Kidney capillary endothelial cell (primary cell): ENCODE measurements at places on chromosomes 11 and 22.

DNA sequence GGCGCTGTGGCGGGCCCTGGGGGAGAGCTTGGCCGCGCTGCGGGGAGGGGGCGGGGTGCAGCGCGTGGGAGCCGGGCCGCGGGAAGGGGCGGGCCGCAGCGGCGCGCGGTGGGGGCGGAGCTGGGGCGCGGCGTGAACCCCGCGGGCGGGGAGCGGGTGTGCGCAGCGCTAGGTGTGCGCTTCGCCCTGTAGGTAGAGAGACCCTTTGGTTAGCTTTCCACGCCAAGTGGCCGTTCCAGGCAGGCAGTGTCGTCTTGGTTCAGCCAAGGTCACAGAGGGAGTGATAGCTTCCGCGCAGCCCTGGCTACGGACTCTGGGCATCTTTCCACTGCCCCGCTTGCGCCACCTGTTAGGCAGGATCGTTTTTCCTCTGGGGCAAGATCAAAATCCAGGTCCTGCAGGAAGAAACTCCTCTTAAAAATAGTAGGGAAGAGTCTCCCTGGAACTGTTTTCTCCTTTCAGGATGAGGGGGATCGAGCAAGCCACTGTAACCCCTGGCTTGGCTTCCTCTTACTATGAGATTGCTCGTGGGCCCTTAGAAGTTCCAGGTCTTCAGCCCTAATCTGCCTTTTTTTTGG is 434 bp downstream of the BANF1 start:
- DNase-seq = peak; percentile 16

DNA sequence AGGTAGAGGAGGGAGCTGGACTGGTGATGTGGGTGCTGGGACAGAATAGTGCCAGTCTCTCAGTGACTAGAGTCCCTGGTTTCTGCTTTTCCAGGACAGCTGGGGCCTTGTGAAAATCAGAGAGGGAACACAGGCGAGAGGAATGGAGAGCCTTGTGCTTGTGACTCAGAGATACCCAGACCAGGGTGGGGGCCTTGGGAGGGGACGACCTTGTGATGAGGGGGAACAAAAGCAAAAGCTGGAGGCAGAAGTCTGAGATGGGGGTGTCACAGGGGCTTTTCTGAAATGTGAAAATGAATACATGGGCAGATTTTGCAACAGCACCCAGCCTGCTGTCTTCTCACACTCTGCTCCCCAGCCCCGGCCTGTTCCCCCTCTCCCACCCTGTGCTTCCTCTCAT is 3.4 kb upstream of the NR1H3 start:
- DNase-seq = no peak

DNA sequence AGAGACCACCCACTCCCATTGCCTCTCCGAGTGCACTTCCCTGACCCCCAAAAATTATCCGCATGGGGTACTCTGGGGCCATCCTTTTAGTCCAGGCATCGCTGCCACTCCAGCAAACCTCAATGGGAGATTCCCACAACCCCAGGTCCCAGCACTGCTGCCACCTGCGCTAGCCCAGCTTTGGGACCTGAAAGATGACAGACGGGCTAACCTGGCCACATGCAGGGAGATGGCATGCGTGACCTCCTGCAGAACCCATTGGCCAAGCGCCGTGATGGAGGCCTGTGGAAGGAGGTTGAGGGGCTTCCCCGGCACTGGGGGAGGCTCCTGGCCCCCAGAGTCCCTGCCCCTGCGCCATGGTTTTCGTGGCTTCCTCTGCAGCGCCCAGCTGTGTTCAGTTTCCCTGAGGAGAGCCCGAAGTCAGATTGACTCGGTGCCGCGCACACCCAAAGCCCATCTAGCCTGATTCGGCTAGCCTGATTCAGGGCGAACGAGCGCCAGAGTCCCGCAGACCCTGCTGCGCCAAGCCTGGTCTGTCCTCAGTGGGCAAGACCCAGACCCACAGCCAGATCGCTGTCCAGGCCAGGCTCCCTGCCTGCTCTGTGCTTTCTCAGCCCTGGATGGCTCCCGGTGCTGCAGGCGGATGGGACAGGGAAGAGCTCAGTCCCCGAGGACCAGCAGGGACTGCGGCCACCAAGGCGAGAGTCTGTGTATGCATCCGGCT is 751 bp upstream of the WNT7B start:
- DNase-seq = no peak

DNA sequence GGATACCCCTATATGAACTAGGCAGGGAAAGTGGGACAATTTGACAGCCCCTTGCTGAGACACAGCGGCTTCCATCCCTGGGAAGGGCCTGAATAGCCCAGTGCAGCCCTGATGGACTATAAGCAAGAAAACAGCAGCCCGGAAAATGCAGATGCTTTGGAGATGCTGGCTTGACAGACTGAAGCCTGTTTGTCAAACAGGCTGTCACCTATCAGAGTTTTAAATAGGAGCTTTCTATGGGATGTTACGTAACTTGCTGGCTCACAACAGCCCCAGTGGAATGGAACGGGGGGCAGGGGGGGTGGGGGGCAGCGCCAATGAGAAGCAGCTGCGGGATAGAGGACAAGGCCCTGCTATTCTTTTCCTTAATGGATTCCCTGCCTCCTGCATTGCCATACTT is 91.9 kb upstream of the NTM start:
- DNase-seq = no peak

GRCh38 chr11:128965485-128965884 is 22.8 kb upstream of the TP53AIP1 start:
- no peak for DNase-seq

DNA sequence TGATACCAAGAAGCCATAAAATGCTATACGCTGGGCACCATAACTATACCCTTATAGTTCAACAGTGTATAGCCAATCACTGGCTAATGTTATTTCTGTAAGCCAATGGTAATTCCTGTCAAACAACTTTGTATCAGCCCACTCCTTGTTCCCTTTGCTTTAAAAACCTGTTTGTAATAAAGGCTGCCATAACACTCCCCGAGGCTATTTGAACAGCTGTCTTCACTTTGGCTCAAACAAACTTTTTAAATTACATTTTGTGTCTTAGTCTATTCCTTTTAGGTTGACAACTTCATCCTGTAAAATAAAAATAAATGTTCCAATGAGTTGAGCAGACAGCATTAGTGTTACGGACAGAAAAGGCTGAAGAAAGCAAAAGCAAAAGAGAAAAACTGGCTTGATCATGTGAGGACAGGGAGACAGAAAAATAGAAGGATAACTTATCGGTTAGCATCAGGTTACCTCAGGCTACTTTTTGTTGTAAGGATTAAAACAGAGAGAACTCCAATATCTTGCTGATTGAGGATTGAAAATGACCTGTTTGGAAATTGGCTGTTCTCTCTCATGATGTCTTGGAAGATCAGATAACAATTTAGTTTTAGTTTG is 95.0 kb downstream of the AASDHPPT start:
- DNase-seq = no peak

- DNase-seq = no peak
Measured at GRCh38 chr11:105754260-105754659, 144.4 kb downstream of the GRIA4 start.

DNA sequence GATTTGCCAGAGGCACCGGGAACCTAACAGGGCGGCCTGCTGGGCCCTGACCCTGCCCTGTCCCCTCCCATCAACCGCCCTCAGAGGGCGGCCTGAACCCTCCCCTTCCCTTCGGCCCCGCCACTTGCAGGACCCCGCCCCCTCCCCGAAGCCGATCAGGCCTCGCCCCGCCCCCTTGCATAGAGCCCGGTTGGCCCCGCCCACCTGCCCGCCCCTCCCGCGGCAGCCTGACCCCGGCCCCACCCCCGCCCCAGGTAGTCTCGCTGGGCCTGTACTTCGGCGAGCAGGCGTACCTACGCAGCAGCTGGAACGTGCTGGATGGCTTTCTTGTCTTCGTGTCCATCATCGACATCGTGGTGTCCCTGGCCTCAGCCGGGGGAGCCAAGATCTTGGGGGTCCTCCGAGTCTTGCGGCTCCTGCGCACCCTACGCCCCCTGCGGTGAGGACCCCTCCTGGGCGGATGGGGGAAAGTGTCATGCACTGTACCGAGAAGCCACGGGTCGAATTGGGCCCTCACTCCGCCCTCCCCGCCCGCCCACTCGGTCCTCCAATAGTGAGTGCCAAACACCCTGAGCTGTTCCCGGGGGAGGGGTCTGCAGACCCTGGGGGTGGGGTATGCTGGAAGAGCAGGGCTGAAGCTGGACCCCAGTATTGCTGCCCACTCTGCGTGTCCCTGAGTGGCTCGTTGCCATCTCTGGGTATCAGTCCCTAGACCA is 94.1 kb downstream of the CACNA1I start:
- no peak for DNase-seq

DNA sequence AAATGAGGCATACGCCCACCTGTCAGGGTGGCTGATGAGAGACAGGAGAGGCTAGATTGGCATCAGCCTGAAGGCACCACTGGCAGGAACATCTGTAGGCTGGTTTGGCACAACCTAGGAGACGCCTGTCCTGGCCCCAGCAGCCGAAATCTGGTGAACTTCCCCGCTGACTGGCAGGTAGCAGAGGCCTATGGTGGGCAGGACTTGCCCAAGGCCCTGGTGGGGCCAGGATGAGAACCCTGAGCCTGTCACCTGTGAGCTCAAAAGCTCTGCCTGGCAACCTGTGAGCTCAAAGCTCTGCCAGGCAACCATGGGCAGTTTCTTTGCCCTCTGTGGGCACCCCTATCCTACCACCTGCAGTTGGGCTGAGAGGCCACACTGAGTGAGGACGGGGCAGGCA is 2.5 kb downstream of the DERL3 start:
- DNase-seq = no peak

DNA sequence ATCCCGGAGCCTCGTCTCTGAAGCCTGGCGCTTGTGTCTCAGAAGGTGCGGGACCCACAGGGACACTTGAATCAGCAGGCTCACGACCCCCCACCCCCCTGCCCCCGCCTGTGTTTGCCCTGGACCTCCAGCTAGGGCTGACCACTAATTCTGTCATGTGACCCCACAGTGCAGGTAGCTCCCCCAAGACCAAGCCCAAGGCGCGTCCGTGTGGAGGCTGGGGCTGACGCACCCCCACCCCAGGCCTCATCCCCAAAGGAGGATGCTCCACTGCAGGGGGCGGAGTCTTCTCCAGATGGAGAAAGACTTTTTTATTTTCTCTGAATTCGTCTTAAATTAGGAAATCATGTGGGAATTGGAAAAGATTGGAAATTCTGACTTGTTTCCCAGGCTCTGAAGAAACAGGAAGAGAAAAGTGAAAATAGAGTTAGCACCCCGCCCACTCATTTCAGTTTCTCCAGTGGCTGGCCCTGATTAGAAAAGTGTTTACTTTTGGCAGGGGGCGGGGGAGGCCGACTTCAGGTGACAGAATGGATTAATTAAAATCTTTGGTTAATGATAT is 1.0 kb upstream of the RELA start:
- no peak for DNase-seq

DNA sequence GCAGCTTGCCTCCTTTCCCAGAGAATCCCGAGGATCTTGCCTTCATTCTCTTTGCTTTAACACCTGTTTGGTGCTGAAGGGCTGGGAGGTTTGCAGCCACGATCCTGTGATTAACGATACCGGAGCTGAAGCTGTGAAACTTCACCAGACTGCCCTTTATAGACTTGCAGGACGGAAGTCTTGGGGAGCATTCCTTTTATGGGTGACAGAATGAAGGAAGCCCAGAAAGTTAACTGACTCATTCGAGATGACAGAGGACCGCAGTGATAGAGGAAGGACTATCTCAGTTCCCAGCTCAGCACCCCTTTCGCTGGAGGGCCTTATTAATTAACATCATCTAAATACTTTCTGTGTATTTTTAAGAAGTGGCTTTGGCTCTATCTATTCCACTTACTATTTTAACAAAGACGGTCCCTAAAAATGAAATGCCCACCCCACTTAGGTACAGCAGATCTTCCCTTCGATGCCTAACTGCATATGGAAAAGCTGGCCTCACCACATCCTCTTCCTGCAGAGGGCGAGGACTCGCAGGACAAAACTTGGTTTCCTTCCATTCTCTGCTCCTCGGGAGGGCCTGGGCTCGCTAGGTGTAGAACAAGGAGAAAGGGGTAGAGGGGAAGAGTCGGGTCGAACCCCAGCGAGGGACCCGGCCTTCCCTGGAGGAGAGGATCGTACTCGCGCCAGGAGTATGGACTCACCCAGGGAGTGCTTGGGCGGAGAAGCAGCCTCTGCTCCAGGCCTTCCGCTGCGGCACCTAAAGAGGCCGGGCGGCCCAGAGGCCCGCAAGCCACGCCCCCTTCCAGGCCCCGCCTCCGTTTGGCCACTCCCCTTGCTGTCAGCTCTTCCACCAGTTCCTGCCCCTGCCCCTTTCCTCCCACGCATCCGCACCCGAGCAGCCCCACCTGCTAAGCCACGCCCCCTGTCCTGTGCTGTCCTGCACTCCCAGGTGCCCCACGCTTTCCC is 30.7 kb upstream of the USP47 start:
- DNase-seq = no peak

DNA sequence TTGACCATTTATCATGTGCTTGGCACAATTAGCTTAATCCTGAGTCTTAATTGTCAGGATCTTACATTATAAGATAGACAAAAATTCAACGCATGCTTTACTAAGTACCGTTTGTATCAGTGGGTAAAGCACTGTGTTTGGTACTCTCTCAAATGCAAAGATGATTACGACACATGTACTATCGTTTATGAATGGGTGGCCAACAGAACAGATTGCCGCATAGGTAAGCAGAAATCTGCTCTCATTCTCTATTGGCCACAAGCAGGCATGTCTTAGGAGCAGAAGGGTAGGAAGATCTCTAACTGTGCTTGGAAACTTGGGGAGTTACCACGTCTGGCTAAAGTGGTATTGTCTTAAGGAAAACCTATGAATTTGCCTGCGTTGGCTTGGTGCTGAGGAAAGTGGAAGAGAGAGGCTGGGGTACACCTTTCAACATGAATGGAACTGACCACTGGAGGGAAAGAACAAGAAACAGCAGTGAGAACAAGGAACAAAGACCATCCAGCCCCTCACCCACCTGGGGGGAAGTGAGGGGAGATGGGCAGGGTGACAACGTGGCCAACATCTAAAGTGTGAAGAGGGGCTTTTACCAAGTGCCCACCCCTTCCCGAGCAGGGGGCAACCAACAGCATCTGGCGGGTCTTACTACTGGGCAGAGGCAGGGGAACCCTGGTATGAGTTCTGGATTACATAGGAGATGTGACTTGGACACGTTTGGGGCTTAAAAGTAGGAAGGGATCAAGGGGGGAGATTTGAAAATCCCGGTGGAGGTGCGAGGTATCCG is 1.0 kb upstream of the TUBA8 start:
- no peak for DNase-seq

- DNase-seq = no peak
Measured at GRCh38 chr22:44358709-44359440, 46.1 kb upstream of the SHISAL1 start.
